ENCODE measurements at places on chromosomes 11 and 22.

- no peak for DNase-seq
Measured at GRCh38 chr11:123517559-123518364, 87.7 kb downstream of the GRAMD1B start.

- no peak for DNase-seq
Measured at GRCh38 chr11:79466411-79466810, 25.6 kb upstream of the TENM4 start.

DNA sequence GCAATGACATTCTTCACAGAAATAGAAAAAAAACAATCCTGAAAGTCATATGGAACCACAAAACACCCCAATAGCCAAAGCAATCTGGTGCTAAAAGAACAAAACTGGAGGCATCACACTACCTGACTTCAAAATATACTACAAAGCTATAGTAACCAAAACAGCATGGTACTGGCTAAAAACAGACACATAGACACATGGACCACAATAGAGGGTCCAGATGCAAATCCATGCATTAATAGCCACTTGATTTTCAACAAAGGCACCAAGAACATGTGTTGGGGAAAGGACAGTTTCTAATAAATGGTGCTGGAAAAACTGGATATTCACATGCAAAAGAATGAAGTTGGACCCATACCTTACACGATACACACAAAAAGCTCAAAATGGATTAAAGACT is 27.9 kb upstream of the SMIM38 start:
- no peak for DNase-seq

GRCh38 chr22:17845790-17846189 is 71.5 kb upstream of the BID start:
- no peak for DNase-seq

DNA sequence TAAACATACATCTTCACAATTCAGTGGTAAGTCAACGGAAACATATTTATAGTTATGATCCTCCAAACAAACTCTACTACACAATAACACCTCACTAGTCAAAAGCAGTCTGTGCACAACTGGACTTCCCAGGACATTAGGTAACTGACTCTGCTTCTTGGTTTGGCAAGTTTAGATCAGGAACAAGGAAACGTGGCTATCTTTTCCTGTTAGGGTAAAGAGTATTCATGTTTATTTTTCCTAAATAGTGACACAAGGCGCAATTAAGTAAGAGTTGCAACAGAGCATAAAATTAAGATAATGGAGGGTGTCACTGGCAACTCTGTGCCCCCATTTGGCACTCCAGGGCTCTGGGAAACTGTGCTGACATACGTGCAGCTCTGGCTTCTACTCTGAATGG is 70.2 kb upstream of the TP53AIP1 start:
- DNase-seq: no peak

DNA sequence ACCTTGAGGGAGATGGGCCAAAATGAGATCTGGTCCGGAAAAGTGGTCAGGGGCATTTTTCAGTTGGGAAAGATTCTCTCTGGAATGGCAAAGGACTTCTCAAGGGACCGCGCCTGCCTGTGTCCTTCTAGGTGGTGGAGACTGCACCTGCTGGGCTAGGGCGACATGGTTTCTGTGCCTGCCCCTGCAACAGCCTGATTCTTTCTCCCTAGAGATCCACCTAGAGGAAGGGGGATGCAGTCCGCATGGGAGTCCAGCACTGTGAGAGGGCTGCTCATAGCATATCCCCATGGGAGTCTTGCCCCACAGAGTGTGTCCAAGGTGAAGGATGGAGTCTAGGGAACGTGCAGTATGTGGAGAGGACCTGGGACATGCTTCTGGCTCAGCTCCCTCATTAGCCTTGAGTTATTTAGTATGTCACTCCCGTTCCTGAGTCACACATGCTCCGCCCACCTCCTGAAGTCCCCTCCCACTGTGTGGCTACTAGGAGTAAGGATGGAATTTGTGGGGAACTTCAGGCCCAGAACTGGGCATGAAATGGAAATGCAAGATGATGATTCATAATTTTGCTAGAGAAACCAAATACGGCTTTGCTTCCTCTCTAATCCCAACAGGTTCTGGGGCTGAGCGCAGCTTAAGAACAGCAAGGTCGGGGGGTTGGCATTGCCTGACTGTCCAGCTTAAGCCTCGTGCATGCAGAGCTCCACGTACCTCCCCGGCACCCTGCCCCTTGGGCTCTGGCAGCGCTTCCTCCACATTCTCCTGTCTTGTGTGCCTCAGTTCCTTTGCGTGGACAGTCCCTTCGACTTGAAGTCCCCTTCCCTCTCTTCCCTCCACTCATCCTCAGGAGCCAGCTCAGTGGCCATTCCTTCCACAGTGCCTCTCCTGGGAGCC is 35.0 kb downstream of the GRIK4 start:
- no peak for DNase-seq

- DNase-seq: no peak
Measured at GRCh38 chr11:24373516-24373915, 123.3 kb upstream of the LUZP2 start.

DNA sequence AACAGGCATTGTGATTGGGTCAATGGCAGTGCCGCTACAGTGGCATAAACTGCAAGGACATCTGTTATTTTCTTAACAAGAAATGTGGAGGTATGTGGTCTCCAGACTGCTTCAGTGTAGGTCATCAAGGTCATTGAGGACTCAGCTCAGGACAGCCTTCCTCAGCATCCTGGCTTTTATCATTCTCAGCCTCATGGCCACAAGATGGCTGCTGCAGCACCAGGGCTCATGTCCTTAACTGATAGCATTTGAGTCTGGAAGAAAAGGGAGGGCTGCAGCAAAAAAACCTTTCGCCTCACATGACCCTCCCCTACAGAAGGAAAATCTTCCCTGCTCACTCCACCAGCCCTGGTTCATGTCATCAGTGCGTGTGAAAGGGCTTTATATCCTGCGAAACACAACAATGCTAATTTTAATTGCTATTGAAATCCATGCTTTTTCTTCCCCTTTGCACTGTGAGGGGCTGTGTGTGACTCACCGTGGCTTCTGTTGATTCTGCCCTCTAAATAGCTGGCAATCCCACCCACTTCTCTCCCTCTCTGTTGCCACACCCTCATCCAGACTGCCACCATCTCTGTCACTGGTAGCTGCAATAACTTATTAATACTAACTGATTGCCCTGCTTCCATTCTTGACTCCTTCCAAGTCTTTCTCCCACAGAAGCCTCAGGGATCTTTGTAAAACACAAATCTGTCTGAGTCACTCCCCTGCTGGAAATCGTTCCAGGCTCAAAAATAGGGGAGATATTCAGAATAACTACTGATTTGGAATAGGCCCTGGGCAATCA is 43.8 kb downstream of the CHRDL2 start:
- DNase-seq: no peak

DNA sequence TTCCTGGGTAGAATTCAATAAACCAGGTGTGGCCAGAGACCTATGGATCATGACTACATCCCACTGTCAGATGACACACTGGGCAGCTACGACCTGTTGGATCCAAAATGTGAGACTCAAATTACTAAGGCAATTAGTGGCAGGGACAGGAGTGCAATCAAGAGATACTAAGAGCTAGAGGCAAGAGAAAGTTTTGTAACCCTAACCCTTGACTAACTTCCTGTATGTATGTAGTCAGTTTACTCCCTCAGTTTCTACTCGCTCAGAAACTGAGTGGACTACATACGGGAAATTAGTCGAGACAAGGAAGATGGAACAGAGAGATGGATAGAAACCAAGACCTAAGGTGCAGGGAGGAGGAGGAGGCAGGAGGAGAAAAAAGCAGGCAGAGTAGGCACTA is 2.7 kb downstream of the CYB5R2 start:
- DNase-seq: no peak

DNA sequence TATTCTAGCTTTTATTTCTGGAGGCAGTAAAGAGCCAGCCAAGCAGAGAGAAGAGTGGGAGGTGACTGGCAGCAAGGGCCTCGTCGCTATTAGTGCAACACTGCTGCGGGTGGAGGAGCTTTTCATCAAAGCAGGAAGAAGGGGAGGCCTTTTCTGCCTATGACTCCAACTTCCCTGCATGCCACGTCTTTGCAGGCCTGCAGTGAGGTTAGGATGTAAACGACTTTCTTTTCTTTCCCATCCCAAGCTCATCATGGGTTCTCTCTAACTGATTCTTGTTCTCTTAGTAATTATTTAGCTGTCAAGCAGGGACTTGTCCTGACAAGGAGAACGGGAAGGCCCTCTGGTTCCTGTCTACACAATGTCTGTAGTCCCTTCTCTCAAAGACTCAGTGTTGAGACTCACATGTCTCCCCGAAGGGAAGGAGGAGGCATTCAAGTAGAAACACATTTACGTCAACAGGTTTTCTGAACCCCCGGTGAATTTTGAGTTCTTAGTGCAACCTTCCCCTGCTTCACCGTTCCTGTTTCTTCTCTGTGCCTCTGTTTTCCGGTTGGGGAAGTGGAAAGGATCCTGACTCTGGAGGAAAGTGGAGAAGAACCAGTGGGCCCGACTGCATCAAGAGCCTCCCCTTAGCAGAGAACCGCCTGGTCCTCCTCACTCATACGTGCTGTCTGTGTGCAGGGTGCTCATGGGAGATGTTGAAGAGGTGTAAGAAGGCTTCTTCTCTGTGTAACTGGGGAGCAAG is 56.9 kb downstream of the PACS1 start:
- DNase-seq: peak; percentile 70

DNA sequence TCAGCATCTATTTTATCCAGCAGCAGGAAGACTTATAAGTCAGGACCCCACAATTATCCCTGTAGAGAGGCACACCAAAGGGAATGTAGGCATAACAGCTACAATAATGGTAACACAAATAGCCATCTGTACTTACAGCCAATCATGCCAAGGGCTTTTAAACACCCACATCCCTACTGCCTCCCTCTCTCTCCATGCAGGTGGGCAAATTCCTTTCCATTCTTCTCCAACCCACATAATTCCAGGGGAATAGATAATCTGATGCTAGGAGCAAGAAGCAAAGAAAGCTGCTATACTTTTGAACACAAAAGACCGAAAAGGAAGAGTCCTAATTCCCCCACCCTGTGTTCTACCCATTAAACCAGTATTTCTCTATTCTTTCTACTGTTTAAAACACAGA is 46.7 kb downstream of the RBFOX2 start:
- DNase-seq: no peak

DNA sequence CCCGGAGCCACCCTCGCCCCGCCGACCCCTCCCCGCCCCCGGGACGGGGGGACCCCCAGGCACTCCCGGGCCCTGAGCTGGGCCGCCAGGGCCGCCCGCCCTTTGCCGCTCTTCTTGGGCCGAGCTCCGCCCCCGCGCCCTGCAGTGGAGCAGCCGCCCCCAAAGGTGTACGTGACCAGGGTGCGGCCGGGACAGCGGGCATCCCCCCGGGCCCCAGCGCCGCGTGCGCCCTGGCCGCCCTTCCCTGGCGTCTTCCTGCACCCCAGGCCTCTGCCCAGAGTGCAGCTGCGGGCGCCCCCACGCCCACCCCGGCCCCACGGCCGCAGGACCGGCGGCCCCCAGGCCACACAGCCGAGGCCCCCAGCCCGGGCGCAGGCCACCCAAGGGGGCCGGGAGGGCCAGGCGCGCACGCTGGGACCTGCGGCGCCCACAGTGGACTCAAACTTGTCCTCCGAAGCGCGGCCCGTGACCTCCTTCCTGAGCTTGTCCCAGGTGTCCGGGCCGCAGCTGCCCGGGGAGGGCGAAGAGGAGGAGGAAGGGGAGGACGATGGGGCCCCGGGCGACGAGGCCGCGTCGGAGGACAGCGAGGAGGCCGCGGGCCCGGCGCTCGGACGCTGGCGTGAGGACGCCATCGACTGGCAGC is 7.4 kb downstream of the B4GALNT4 start:
- no peak for DNase-seq

GRCh38 chr11:44726283-44727113 is at the start of gene TSPAN18:
TSS of gene TSPAN18 (plus strand) at chr11:44726962. CDS start at chr11:44906417, 179,455 bp downstream.
- DNase-seq: peak; percentile 30

DNA sequence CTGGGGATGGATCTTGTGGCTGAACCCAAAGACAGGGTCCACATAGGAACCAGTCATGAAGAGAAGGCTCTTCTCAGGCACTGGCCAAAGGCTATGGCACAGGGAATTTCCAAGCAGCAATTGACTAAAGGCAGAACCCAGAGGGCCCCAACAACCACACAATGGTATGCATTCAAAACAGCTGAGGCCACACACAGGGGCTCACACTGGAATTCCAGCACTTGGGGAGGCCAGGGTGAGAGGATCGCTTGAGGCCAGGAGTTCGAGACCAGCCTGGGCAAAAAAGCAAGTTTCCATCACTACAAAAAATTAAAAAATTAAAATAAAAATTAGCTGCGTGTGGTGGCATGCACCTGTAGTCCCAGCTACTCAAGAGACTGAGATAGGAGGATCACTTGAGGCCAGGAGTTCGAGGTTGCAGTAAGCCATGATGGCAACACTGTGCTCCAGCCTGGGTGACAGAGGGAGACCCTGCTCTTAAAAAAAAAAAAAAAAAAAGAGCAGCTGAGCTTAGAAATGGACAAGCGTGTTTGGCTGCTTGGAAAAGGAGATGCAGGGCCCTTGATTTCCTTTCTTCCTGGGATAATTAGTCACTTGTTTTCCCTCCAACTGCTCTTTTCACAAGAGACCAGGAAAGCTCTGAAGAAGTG is 44.6 kb downstream of the MYH9 start:
- no peak for DNase-seq

GRCh38 chr11:49213026-49213560 is 4.7 kb upstream of the FOLH1 start:
- DNase-seq: no peak

GRCh38 chr11:126113012-126113411 is 50.3 kb upstream of the CDON start:
- DNase-seq: no peak

- no peak for DNase-seq
Measured at GRCh38 chr11:47099214-47099917, 77.3 kb downstream of the ARFGAP2 start.

- DNase-seq: no peak
Measured at GRCh38 chr11:134413826-134414731, 2.0 kb upstream of the B3GAT1 start.

GRCh38 chr11:46389450-46390330 is 1.9 kb downstream of the CHRM4 start:
- peak; percentile 41 for DNase-seq

- DNase-seq: no peak
Measured at GRCh38 chr11:104279587-104279986, 115.6 kb upstream of the PDGFD start.

- DNase-seq: peak; percentile 75
Measured at GRCh38 chr22:37162221-37163095, 12.7 kb upstream of the IL2RB start.

- no peak for DNase-seq
Measured at GRCh38 chr11:74175920-74176319, 4.8 kb downstream of the PPME1 start.

DNA sequence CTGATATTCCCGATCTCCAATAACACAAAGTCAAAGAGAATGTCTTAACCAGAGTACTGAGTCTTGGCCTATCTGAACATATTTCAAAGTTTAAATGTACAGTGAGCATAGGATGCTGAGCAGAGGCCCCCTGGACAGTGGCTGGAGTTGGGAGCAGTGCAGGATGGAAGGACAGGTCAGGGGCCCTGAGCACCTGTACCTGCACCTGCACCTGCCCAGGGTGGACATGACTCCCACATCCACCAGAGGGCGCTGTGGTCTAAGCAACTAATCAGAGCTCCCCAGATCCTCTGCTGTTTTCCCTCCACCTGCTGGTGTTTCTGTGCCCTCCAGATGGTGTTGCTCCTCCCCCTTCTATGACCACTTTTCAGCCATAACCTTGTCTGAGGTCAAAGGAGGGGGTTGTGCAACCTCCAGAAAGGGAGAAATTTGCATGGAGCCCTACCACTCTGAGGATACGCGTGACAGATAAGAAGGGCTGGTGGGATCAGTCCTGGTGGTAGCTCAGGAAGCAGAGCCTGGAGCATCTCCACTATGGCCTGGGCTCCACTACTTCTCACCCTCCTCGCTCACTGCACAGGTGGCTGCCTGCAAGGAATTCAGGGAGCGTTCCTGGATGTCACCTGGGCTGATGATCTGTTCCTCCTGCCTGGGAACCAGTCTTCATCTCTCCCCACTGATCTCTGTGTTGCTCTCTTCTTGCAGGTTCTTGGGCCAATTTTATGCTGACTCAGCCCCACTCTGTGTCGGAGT is 49.1 kb upstream of the VPREB1 start:
- DNase-seq: peak; percentile 78
